NCI-H187 treated with DMSO at 0.1 percent for 48 hours (cell line): ENCODE measurements at places on chromosomes 7 and 10.

DNA sequence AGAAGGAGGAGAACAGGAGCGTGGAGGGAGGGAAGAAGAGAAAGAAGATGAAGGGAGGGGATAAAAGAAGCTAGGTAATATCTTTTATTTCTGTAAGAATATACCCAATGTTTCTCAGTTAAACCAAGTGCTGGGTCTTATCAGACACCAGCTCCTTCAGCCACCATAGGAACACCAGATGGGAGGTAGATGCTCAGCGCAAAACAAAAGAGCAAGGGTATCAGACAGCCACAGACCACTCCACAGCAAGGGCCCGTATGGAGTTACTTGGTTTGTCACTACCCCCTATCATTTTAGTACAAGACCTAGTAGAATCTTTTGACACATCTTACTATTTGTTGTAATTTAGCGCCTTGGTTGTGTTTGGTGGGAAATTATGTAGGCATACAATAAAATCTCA, 65.9 kb upstream of the FAM133B start:
- no peak for DNase-seq

DNA sequence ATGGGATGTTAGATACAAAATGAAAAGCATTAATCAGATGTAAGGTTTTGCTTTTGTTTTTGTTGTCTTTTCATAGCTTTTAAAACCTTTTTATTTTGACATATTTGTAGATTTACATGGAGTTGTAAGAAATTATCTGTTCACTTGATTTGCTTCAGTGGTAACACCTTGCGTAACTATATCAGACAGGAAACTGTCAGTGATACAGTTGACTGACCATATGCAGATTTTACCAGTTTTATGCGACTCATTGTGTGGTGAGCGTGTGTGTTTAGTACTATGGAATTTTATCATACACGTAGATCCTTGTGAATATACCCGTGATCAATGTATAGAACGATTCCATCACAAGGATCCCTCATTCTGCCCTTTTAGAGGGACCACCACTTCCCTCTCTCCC, 701.4 kb downstream of the SUGCT start:
- DNase-seq, result no peak

GRCh38 chr7:117386110-117386706, 41.1 kb downstream of the ASZ1 start:
- DNase-seq, result no peak

- no peak for DNase-seq
Observed at GRCh38 chr7:29243910-29244655, 49.5 kb downstream of the CHN2 start.

DNA sequence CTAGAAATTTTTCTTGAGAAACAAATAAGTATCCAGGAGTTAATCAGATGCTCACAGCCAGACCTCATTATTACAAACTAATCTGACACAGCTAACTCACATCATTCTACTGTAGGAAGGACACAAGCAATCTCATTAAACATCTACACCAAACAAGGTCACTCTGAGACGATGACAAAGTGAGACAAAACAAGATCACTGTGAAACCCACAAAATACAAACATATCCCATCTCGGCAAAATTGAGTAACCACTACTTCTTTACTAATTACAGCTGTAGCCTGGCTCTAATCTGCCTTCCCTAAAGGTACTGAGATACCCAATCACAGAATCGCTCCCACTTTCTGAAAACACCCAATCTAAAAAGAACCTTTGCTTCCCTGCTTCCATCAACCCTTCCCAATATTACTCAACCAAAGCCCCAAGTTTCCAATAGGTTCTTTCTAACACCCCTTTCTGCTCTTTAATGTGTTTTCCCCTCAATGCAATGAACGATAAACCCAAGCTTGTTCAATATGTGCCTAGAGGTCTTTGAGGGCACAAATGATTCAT, 26.9 kb downstream of the CCDC6 start:
- DNase-seq, result no peak

DNA sequence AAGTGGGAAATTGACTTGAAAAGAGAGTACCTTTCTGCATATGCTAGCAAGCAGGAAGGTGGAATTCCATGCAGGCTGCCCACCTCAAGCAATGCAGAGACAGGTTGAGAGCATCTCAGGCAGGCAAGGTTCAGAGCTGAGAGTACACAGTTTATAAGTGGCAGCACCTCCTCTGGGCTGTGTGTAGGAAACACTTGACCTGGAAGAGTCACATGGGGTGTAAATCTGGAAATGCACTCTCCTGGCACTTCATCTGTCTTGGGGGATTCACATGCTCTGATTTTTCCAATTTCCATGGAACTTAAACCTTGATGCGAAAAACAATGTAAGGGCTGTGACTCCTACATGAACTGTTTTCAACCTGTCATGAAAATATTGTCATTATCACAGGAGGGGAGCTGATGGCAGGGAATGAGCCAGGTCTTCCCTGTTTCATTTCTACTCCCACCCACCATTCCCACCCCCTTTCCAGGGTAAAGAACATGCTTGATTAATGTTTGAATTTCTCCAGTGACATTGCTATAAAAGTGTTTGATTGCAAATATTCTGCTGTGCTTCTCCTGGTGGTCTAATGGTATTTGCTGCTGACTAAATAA, 328.3 kb downstream of the BICC1 start:
- no peak for DNase-seq

DNA sequence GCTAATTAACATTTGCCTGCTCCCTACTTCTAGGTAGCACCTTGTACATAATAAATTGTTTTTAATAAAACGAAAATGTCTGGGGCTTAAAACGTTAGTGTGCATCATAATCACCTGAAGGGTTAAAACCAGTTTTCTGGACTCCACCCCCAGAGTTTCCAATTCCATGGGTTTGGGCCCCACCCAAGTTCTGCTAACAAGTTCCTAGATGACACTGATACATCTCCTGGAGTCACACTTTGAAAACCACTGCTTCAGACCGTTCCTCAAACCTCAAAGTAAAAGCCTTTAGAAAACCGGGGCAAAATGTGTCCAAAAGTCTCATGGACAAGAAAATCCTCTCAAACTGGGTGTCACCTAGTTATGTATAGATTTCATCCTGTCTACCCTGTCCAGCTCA, 9.3 kb downstream of the OSBPL3 start:
- DNase-seq, result no peak

- no peak for DNase-seq
Observed at GRCh38 chr7:35255443-35256255, 1.7 kb upstream of the TBX20 start.

- no peak for DNase-seq
Observed at GRCh38 chr10:19767876-19768275, 48.4 kb upstream of the PLXDC2 start.

DNA sequence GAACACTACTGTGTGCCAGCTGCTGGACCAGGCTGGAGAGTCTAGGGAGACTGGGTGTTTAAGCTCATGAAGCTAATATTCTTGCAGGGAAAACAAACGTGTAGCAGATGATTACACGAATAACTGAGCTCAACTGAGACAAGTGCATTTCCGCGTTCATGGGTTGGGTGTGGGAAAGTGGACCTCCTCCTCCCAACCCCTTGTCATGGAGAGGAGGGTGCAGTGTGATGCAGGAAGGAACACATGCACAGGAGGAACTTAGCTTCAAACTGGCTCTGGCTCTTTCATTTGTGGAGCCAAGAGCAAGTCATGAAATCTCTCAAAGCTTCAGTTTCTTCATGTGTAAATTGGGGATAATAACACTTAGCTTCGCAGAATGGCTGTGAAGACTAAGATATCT, 204.3 kb downstream of the ARHGAP12 start:
- no peak for DNase-seq
